ENCODE measurements at places on chromosomes 7 and 10. TPM values are rescaled to one million over a fixed set of nuclear protein-coding genes. Genes with fewer than 3 reads are reported as not detected.
A peak's percentile ranks its signal among the peaks of the same experiment; 100 is the strongest.

Gene MCM10
- total RNA-seq, result 43.1 TPM

DNA sequence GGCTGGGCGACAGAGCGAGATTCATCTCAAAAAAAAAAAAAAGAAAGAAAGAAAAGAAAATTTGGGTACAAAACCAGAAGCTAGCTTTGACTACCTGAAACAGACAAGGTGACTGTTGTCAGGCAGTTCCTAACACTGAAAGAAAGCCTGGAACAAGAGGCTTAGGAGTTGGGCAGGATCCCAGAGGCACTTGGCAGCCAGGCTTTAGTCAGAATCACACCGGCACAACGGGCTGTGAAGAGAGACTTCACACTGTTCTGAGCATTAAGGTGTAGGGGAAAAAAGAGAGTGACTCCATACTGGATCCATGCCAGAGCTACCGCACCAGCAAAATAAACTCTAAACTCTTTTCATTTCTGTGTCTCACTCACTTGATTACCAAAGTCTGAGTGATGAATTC is 130.8 kb downstream of the ZNF467 start:
- no peaks in the 10 kb centered on the region for H3K27me3 ChIP-seq
- no peak for DNase-seq
- H3K27ac ChIP-seq, result no peak overlapping the region
- H3K4me3 ChIP-seq, result no peak overlapping the region

DNA sequence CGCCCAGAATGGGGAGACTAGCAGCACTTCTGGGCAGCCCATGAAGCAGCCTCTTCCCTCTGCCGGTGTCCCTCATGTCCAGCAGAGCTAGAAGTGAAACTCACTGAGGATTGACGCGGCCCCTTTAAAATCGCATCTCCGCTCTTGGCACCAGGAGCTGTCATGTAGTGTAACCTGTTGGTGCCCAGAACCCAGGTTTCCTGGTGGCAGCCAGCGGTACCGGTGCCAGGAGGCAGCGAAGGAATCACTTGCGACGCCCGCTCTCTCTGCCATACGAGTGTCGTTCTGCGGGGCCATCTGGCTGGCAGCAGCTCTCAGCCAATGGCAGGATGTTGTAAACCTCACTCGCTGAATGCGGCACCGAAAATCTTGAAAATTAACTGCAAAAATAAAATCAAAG is 82.7 kb downstream of the CUX1 start:
- no peak overlapping the region for H3K27ac ChIP-seq
- H3K4me3 ChIP-seq, result no peak overlapping the region
- no peaks in the 10 kb centered on the region for H3K4me1 ChIP-seq
- DNase-seq, result no peak
- H3K27me3 ChIP-seq, result no peaks in the 10 kb centered on the region

DNA sequence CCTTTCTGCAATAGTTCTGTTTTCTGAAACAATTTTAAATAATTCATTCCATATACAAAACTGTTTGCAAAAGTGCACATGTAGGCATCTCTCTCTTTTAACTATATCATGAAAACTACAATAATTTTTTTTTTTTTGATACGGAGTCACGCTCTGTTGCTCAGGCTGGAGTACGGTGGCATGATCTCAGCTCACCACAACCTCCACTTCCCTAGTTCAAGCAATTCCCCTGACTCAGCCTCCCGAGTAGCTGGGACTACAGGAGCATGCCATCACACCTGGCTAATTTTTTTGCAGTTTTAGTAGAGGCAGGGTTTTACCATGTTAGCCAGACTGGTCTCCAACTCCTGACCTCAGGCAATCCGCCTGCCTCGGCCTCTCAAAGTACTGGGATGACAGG is 44.0 kb upstream of the SEMA3A start:
- no peak for DNase-seq
- H3K27ac ChIP-seq, result no peak overlapping the region
- no peaks in the 10 kb centered on the region for H3K27me3 ChIP-seq
- H3K4me1 ChIP-seq, result peaks cover 27% of the 10 kb centered on the region

Gene EEPD1
- total RNA-seq, result 4.2 TPM

DNA sequence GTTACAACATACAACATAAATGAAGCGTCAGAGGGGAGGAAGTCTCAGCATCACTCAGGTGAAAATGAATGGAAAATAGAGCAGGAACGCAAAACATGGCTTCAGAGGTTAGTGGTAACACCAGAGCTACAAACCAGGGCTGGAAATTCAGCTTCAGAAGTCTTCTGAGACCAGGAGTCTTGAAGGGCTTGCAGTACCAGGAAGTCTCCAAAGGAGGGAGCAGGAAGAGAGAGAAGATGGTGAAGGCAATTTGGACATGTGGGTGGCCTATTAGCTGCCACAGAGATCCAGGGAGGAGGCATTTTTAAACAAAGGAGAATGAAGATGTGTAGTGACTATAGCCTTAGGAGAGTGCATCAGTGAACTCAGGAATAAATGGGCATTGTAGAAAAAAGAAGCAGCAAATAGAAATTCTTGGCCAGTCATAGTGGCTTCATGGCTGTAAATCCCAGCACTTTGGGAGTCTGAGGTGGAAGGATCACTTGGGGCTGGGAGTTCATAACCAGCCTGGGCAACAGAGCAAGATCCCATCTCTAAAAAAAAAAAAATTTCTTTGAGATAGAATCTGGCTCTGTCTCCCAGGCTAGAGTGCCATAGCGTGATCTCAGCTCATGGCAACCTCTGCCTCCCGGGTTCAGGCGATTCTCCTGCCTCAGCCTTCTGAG is 9.3 kb upstream of the TET1 start:
- no peaks in the 10 kb centered on the region for H3K36me3 ChIP-seq
- H3K27ac ChIP-seq, result no peak overlapping the region
- H3K4me3 ChIP-seq, result no peak overlapping the region
- H3K4me1 ChIP-seq, result peaks cover 4% of the 10 kb centered on the region
- DNase-seq, result peak; percentile 81
- no peaks in the 10 kb centered on the region for H3K27me3 ChIP-seq

Gene CTBP2
- 144 TPM for total RNA-seq

- H3K27ac ChIP-seq, result no peak overlapping the region
- DNase-seq, result no peak
- H3K4me1 ChIP-seq, result no peaks in the 10 kb centered on the region
- no peak overlapping the region for H3K4me3 ChIP-seq
- no peaks in the 10 kb centered on the region for H3K36me3 ChIP-seq
Measured at GRCh38 chr10:117554241-117554814, 11.8 kb downstream of the EMX2 start.

DNA sequence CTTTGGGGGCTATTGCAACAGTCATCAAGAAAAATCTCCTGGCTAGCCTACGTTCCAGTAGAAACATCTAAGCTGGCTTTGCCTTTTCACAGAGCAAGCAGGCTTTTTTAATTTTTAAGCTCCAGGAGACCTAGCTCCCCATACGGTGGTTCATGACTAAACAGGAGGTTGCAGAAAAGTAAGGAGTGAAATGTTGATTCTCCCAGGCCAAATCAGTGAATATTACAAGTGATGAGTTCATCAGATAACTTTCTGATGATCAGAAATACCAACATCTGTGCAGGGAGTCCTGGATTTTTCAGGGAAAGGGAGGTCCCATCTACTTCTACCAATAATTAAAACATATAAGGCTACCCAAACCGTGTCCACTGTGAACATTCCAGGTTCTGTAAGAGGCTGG is 477.3 kb upstream of the CELF2 start:
- H3K4me1 ChIP-seq, result no peaks in the 10 kb centered on the region
- H3K27ac ChIP-seq, result no peak overlapping the region
- no peak for DNase-seq
- no peak overlapping the region for H3K4me3 ChIP-seq

Gene TMEM140
- not detected for total RNA-seq

Gene SUGCT
- 4.4 TPM for total RNA-seq

DNA sequence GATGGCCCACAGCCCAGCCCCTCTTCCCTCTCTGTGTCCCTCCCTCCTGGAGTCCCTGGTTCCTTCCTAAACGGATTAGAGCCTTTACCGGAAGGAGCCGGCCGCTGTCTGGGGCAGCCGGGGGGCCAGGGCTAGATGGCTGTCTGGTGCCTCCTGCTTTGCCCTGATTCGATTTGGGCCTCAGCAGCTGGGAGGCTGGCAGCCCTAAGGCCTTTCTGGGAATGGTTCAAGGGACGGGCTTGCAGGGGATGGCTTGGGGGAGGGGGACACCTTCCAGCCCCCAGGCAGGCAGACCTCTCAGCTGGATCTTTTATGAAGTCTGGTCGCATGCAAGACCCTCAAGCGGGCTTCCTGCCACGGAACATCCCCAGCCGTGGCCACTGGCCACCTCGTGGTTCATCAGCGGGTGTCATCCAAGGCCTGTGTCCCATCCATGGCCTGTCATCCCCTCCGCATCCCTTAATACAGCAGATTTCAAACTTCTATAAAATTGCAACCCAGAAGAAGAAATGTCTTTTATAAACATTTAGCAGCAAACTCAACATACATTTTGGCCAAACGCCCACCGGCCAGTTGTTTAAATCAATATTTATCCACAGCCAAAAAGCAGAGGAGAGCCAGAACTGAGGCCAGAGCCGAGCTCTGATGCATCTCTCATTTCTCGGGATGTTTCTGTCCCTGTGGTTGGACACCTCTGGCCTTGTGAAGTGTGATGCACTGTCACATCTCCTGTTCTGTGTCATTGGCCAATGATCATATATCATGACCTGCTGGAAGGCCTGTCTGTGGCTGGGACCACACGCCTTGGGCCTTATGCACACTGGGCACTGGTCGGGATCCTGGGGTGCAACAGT is 52.0 kb downstream of the GTF2IRD1 start:
- no peak overlapping the region for H3K27ac ChIP-seq
- H3K4me1 ChIP-seq, result no peaks in the 10 kb centered on the region
- DNase-seq, result no peak
- H3K4me3 ChIP-seq, result no peak overlapping the region
- H3K36me3 ChIP-seq, result no peaks in the 10 kb centered on the region
- H3K27me3 ChIP-seq, result no peaks in the 10 kb centered on the region

DNA sequence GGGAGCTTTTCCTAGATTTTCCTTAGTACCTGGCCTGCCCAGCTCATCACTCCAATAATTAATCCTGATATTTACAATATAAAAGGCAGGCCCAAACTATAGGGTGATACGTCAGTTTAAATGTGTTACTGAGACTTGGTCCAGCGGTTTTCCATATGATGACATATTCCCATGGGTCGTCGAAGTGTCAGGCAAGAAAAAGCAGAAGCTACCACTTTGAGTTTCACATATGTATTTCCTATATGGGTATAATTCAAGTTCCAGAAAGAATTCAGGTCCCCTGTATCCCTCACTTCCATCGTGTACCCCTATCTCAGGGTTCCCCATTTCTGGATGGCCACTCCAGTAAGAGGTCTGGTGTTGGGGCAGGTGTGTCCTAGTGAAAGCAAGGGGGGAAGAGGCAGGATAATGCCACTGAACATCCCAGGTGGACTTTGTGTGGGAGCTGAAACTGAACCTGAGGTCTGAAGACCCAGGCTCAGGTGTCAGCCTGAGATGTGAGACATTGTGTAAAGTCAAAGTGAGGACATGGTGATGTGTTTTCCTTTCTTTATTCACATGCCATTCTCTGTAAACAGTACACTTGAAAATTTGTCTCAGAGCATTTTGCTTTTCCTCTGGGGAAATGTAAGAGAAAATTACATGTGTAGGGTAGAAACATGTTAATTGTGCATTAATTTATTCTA is 167.8 kb downstream of the PLXDC2 start:
- no peaks in the 10 kb centered on the region for H3K27me3 ChIP-seq
- DNase-seq, result no peak
- no peak overlapping the region for H3K27ac ChIP-seq

DNA sequence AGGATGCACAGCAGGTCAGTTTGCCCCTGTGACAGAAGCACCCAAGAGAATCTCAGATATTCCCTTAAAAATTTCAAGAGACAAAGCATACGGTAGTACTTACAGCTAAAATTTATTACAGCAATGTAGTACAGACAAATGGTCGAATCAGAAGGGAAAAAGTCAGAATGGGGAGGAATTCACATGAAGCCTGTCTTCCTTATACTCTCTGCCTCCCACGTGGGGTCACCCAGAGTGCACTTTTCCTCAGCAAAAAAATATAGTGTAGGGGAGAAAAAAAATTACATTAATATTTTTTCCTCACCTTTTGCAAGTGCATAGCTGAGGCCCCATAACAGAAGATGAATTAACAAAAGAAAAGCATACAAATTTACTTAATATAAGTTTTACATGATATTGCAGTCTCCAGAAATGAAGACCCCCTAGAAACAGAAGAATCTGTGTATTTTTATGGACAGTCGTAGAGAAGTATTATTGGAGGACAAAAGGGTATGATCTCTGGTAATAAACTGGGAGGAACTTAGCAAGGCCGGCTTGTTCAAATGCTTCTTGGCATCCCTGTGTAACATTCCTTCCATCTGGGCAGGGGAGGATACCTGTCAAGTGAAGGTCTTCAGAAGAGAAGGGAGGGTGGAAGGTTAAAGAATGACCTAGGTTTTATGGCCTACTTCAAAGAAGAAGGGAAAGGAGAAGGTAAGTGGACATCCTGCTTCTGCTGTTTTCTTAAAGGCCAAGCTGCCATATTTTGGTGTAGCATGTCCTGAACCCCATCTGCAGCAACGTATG is 270.6 kb upstream of the MAGI2 start:
- no peaks in the 10 kb centered on the region for H3K27me3 ChIP-seq
- DNase-seq, result peak; percentile 22
- H3K27ac ChIP-seq, result peak overlapping the region; percentile 29
- H3K4me3 ChIP-seq, result peak overlapping the region; percentile 16
- H3K4me1 ChIP-seq, result peaks cover 8% of the 10 kb centered on the region

Gene ZP3
- total RNA-seq, result 23.4 TPM

Gene PDE1C
- total RNA-seq, result 0.17 TPM

DNA sequence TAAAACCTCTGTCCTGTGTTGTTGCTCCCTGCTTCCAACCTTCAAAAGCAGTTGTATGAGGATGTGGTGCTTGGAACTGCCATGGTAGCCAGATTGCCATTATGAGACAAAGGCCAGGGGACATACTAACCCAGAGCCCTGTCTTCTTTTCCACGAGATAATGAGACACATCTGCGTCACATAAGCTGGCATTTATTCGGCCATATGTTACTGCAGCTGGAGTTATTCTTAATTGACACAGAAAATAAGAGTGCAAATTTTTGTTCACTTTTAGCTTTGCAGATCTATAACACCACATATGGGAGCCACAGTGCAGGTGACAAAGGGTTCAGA is 15.5 kb upstream of the PDLIM1 start:
- no peaks in the 10 kb centered on the region for H3K36me3 ChIP-seq
- DNase-seq, result no peak
- H3K27me3 ChIP-seq, result peaks cover 60% of the 10 kb centered on the region

Gene SLC26A3
- total RNA-seq, result 0.54 TPM

GRCh38 chr7:128948312-128948973 is 10.7 kb downstream of the IRF5 start:
- no peaks in the 10 kb centered on the region for H3K27me3 ChIP-seq
- H3K36me3 ChIP-seq, result peaks cover 4% of the 10 kb centered on the region

DNA sequence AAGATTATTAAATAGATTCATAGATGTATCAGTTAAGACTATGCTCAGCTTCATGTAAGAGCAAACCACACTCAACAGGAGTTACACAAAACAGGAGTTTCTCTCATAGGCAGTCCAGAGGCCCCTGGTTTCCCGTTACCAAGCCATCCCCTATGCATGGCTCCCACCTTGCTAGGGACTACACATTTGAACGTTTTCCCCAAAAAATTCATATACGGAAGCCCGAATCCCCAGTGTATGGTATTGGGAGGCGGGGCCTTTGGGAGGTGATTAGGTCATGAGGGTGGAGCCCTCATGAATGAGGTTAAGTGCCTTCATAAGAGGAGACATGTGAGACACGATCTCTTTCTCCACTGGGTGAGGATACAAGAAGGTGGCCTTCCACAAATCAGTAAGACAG is 29.1 kb downstream of the RSU1 start:
- no peak overlapping the region for H3K27ac ChIP-seq
- H3K27me3 ChIP-seq, result no peaks in the 10 kb centered on the region
- H3K4me3 ChIP-seq, result no peak overlapping the region
- no peaks in the 10 kb centered on the region for H3K36me3 ChIP-seq

All from HCT116 (cell line).